Activated naive CD4-positive, alpha-beta T cell treated with anti-CD3 and anti-CD28 coated beads, Interleukin-2, amount 50 U/mL, for 16 hours (primary cell): ENCODE measurements at places on chromosomes 16 and 17.

- DNase-seq: no peak
Measured at GRCh38 chr17:259341-259976, 78.0 kb upstream of the DOC2B start.

GRCh38 chr17:372157-373152 is 19.8 kb upstream of the RPH3AL start:
- no peak for DNase-seq

- DNase-seq: no peak
Measured at GRCh38 chr16:88917146-88917914, 50.9 kb upstream of the PABPN1L start.

DNA sequence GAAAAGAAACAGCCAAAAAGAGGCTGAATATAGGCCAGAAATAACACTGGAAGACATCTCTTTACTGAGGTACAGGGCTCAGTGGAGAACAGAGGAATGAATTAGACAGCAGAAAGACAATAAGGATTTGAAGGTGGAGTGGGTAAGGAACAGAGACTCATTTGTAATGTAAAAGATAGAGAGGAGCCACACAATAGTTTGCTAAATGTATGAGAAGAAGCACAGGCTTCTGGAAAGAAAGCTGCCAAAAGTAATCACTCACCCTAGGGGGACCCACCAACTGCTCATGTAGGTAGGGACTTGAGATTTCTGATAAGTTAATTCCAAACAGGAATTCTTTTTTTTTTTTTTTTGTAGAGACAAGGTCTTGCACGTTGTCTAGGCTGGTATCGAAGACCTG is 186.8 kb downstream of the AATF start:
- DNase-seq: no peak

GRCh38 chr16:4032768-4033167 is 83.5 kb downstream of the ADCY9 start:
- no peak for DNase-seq

DNA sequence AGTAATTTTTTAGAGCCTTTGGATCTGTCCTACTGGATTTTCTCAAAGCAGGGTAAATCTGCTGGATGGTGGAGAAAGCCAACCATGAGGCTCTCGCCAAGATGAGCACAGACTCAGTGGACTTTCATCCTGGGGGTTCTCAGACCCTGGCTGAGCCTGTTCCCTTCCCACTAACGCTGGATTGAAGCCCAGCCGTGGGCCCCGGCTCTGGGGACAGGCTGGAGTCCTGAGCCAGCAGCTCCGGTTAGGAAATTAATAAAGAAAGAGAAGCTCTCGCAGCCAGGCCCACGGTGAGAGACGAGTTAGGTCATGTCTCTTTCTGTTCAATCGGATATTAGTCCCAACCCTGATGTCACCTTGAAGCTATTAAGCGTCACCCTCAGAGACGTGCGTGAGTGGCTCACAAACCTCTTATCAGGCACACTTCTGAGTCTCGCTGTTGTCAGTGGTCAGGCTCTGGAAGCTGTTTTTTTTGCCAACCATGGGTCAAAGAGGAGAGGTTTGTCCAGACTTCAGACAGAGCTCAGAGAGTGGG is 27.1 kb downstream of the MEOX1 start:
- DNase-seq: no peak

DNA sequence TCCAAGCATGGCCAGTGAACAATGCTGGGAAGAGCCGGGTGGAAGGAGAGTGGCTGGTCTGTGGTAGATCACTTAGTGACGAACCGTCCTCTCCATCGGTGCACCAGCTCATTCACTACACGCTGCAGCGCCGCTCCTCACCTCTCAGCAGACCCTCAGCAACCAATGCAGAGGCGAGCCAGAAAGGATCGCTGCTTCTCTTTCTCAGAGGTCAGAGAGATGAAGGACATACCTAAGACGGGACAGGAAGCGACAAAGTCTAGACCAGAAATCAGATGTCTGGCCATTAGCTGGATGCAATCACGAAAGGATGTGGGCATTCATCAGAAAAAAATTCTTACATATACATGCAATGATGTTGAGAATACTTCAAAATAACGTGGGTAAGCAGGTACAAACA is 26.9 kb downstream of the NSMCE1 start:
- no peak for DNase-seq

- DNase-seq: no peak
Measured at GRCh38 chr17:10192972-10193371, 5.4 kb downstream of the GAS7 start.

GRCh38 chr17:79484600-79485418 is 126.0 kb downstream of the RBFOX3 start:
- DNase-seq: no peak

GRCh38 chr17:36722121-36722902 is 120.9 kb downstream of the MRM1 start:
- DNase-seq: peak; percentile 85

DNA sequence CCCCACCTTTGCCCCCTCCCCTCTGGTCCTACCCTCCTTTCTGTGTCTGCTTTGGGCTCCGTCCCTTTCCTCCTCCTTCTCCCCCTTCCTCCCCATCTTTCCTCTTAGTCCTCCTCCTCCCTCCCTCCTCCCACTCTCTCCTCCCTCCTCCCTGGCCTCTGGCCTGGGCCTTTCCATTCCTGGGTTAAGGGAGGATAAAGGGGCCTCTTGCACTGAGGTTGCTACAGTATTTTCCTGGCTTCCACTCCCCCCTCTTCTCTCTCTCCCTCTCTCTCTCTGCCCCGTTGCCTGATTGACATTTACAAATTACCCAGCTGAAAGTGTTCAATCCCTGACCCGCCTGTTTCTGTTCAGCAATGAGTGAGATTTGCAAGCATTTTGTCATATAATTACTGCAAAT is 44.0 kb downstream of the MRM1 start:
- no peak for DNase-seq

GRCh38 chr16:57867000-57867561 is 64.8 kb upstream of the KIFC3 start:
- DNase-seq: no peak

GRCh38 chr16:54934481-54935265 is 4.0 kb downstream of the IRX5 start:
- no peak for DNase-seq
